ENCODE measurements at places on chromosomes 16 and 17. TPM values are rescaled to one million over a fixed set of nuclear protein-coding genes. Genes with fewer than 3 reads are reported as not detected.

Gene MT4
- total RNA-seq: not detected

Gene PDP2
- total RNA-seq: 10.0 TPM

Gene SMTNL2
- total RNA-seq: not detected

Gene C17orf78
- not detected for total RNA-seq

Gene ZSCAN10
- not detected for total RNA-seq

Measured in cardiac ventricle fibroblast (primary cell).